Small intestine (tissue), 16 donors: ENCODE measurements at places on chromosomes 5 and 9. TPM values are rescaled to one million over a fixed set of nuclear protein-coding genes. Genes with fewer than 3 reads are reported as not detected.

KCNN2 gene
- 0.18 TPM for polyA plus RNA-seq

PCDHGA2 gene
- polyA plus RNA-seq, result not detected

C9orf50 gene
- 0.09 TPM for polyA plus RNA-seq

PLPPR1 gene
- not detected for polyA plus RNA-seq

LCN1 gene
- not detected for polyA plus RNA-seq

ITK gene
- 2.7 TPM for polyA plus RNA-seq

FAM153A gene
- not detected for polyA plus RNA-seq

SLC45A2 gene
- polyA plus RNA-seq, result 0.27 TPM

PLAC8L1 gene
- 0.38 TPM for polyA plus RNA-seq

DNA sequence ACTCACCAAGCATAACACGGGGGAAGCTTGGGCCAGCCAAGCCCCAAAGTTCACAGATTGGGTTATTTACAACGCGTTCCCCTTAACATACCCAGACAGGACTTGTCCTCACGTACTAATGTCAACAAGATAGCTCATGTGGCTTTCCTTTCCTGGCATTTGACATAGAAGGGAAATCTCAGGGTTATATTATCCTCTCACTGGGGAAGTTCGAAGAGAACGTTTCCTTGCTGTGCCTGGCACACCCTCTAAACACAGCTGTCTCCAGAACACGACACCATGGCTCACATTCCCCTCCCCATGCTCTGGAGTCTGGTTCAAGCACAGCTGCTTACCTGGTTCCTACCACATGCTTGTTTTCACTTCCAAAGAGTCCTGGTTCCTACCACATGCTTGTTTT, 46.8 kb upstream of the OTULINL start:
- no peaks in the 10 kb centered on the region for H3K36me3 ChIP-seq
- no peaks in the 10 kb centered on the region for H3K4me1 ChIP-seq
- H3K27ac ChIP-seq, result no peak overlapping the region
- no peaks in the 10 kb centered on the region for H3K27me3 ChIP-seq
- no peak overlapping the region for H3K4me3 ChIP-seq

DNA sequence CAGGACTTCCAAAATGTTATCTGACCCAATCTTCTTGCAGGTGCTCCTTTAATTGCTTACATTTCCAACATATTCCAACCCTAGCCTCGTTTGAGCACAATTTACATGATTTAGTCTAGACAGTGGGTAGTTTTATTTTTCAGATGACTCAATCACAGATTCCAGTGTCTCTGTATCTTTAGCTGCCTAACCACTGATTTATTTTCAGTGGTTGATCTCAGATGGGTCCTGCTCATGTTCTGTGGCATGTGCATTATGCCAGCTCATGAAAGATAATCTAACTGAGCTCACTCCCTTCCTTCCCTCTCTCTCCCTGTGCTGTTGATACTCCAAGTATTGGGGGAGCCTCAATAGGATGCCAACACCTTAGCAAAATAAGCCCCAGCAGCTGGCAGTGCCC, 106.1 kb upstream of the ICE1 start:
- no peaks in the 10 kb centered on the region for H3K27me3 ChIP-seq
- no peak overlapping the region for H3K27ac ChIP-seq
- H3K4me3 ChIP-seq, result no peak overlapping the region
- H3K4me1 ChIP-seq, result no peaks in the 10 kb centered on the region

DNA sequence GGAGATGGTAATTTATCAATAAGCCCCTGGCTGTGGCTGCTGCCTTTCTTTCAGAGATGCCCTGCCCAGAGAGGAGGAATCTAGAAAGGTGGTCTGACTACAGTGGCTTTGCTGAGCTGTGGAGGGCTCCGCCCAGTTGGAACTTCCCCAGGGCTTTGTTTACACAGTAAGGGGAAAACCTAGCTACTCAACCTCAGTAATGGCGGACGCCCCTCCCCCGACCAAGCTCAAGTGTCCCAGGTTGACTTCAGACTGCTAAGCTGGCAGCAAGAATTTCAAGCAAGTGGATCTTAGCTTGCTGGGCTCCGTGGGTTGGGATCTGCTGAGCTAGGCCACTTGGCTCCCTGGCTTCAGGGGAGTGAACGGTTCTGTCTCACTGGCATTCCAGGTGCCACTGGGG, 865.4 kb upstream of the ACO1 start:
- no peak overlapping the region for H3K4me3 ChIP-seq
- no peaks in the 10 kb centered on the region for H3K27me3 ChIP-seq
- no peak overlapping the region for H3K27ac ChIP-seq
- no peaks in the 10 kb centered on the region for H3K36me3 ChIP-seq
- H3K4me1 ChIP-seq, result no peaks in the 10 kb centered on the region
- no peak for DNase-seq

- DNase-seq, result no peak
- no peaks in the 10 kb centered on the region for H3K36me3 ChIP-seq
- no peaks in the 10 kb centered on the region for H3K4me1 ChIP-seq
- H3K27ac ChIP-seq, result no peak overlapping the region
These were observed 47.6 kb upstream of the HOMER1 start for GRCh38 chr5:79561525-79561893.

- H3K4me1 ChIP-seq, result no peaks in the 10 kb centered on the region
- no peak overlapping the region for H3K4me3 ChIP-seq
- no peaks in the 10 kb centered on the region for H3K27me3 ChIP-seq
- no peaks in the 10 kb centered on the region for H3K36me3 ChIP-seq
- H3K27ac ChIP-seq, result no peak overlapping the region
These were observed 140.5 kb downstream of the NPR3 start for GRCh38 chr5:32851559-32852173.

DNA sequence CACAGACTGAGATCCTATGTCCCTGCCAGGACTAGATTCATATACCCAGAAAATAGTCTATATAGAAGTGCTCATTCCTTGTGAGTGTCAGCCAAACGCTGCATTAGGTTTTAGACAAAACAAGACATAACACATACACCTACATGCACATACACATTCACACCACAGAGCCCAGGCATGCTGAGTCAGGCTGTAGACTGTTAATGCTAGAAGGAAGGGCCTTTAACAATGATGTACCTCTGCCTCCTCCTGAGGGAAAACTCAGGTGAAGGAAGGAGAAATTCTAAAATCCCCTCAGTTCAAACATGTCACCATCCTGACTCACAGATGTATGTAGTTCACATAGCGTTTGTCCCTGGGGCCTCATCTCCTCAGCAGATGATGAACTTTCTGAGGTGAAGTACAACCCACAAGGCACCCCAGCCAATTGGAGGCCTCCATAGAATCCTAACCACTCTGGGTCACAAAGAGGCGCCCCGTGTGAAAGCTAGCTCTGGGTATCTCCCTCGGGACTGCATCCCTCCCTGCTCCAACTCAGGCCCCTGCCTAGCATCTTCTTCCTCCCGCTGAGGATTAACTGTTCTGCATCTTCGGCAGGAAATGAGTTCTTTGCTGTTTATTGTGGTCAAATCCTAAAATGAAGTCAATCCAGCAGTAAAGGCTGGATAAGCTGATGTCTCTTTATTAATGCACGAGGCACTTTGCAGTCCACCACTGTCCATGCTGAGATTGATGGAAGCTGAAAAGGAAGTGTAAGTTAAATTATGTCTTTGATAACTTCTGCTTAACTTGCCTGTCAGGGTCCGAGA, 40.8 kb upstream of the FSTL4 start:
- no peak overlapping the region for H3K4me3 ChIP-seq
- no peak for DNase-seq
- H3K27me3 ChIP-seq, result peaks cover 4% of the 10 kb centered on the region
- H3K27ac ChIP-seq, result no peak overlapping the region

DNA sequence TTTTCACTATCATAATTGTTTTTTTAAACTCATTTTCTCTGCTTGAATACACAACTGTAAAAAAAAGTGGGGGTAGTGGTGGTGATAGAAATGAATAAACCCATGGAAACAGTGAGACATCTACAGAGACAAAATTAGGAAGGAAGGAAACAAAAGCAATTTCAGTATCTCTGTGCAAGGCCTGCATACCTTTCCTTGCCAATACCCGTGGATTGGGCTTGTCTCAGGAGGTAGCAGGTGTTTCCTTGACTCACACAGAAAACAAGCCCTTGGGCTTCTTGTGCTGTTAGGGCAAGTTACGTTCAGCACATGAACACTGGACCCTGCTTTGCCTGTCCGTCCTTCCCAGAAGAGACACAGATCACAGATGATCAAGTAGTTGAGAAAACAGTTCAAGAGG, 372.2 kb downstream of the ZSWIM6 start:
- no peaks in the 10 kb centered on the region for H3K4me1 ChIP-seq
- no peak overlapping the region for H3K4me3 ChIP-seq
- H3K27ac ChIP-seq, result no peak overlapping the region
- no peaks in the 10 kb centered on the region for H3K36me3 ChIP-seq
- H3K27me3 ChIP-seq, result no peaks in the 10 kb centered on the region
- no peak for DNase-seq

DNA sequence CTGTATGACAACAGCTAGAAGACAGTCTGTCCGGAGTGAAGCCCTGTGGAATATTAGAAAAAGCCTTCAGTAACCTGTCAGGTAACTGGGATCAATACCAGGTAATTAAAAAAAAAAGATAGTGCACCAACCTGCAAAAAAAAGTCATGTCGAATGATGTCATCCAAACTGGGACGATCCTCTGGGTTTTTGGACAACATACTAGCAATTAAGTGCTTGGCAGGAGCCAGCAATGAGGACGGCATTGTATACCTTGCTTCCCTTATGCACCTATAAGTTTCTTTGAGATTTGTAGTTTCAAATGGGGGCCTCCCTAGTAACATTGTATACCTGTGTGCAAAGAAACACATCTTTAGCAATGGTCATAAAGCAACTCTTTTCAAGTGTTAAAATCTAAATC, 2.8 kb downstream of the PLK2 start:
- DNase-seq, result no peak
- peak overlapping the region; percentile 26 for H3K4me3 ChIP-seq
- H3K36me3 ChIP-seq, result peaks cover 5% of the 10 kb centered on the region

DNA sequence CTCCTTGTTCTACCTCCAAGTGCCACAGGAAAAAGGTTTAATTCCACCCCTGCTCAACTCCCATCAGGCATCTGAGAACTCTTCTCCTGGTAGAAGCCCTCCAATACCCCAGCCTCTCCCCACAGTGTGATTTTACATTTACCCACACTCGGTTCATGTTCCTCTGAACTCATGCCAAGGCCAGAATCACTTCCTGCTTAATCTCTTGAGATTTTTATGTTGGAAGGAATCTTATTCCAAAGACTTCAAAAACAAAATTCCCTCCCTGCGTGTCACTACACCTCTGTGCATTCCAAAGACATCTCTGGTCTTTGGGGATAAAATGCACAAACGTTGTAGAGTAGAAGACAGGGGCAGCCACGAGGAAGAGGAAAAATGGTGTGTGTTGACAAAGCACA, 186.8 kb downstream of the ACTL7B start:
- no peaks in the 10 kb centered on the region for H3K36me3 ChIP-seq
- DNase-seq, result no peak
- no peaks in the 10 kb centered on the region for H3K27me3 ChIP-seq

DNA sequence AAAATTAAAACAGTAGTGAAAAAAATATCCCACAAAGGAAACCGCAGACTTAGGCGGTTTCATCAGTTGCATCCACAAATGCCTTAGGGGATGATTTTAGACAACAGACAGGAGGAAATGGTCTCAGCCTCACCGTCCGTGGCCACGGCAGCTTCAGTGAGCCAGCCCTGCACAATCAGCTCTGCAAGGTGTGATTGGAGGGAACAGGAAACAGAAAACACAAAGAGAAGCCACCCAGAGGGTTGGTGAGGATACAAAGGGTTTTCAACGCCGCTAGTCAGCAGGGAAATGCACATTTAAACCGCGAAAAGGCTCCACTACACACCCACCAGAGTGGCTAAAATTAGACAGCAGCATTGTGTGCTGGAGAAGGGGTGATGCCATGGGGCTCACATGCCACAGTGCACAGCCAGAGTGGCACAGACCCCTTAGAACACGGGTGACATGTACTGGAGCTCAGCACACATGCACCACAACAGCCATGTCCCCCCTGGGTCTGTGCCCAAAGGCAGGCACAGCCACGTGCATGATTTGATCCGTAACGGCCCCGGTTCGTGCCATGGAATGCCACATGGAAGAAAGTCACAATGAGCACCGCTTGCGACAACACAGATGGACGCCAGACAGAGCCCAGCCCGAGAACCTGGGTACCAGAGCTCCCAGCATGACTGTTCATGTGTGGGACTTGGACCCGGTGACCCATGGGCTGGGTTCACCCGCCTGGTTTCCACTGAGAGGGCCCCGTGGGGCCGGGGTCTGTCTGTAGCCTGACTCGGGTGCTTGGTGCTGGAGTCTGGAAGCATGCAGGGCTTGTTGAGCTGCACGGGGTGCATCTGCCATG, 18.3 kb upstream of the TERT start:
- peaks cover 20% of the 10 kb centered on the region for H3K4me1 ChIP-seq
- peak; percentile 38 for DNase-seq
- no peaks in the 10 kb centered on the region for H3K27me3 ChIP-seq
- no peak overlapping the region for H3K4me3 ChIP-seq
- peak overlapping the region; percentile 25 for H3K27ac ChIP-seq
- H3K36me3 ChIP-seq, result no peaks in the 10 kb centered on the region

DNA sequence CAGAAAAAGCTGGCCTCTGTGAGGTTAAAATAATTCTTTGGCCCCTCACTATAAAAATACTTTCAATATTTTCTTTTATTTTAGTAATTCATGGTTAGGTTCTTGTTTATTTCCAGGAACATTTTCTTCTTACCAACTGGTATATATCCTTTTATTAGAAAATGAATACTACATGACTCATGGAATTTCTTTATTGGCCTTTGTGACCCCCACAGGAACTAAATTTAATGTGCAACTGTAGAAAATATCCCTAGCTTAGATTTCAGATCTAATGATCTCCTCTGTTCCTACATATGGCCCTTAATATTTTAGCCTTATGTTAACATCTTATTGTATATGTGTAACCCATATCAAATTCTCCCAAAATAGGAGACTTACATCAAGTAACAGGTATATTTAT, 429.9 kb downstream of the NR2F1-AS1 start:
- no peak overlapping the region for H3K27ac ChIP-seq
- no peaks in the 10 kb centered on the region for H3K36me3 ChIP-seq
- H3K27me3 ChIP-seq, result no peaks in the 10 kb centered on the region
- H3K4me3 ChIP-seq, result no peak overlapping the region
- H3K4me1 ChIP-seq, result no peaks in the 10 kb centered on the region
- no peak for DNase-seq

- no peak overlapping the region for H3K27ac ChIP-seq
- no peak for DNase-seq
- no peak overlapping the region for H3K4me3 ChIP-seq
These were observed 31.9 kb downstream of the NEUROG1 start for GRCh38 chr5:135503871-135504270.

DNA sequence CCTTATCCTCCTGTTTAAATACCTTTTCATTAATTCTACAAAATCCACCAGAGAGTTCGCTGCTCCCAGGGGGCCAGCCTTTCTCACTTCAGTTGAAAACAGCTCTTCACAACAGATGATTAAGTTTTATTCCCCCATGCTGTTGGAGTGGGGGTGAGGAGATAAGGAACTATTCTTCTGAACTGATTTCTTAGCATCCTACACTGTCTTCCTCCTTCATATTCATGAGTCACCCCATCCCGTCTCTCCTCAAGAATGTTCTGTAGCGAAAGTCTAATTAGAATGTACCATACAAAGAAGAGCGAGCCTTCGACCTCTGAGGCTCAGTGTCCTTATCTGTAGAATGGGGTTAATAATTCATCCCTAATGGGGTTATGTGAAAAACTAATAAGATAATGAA, 138.0 kb downstream of the PIK3R1 start:
- H3K4me1 ChIP-seq, result no peaks in the 10 kb centered on the region
- no peaks in the 10 kb centered on the region for H3K27me3 ChIP-seq
- DNase-seq, result peak; percentile 80
- H3K27ac ChIP-seq, result no peak overlapping the region
- no peaks in the 10 kb centered on the region for H3K36me3 ChIP-seq

GRCh38 chr5:58407042-58407719, 52.7 kb downstream of the PLK2 start:
- H3K4me1 ChIP-seq, result no peaks in the 10 kb centered on the region
- no peaks in the 10 kb centered on the region for H3K36me3 ChIP-seq
- no peak overlapping the region for H3K4me3 ChIP-seq
